ENCODE measurements at places on chromosomes 11 and 22.

DNA sequence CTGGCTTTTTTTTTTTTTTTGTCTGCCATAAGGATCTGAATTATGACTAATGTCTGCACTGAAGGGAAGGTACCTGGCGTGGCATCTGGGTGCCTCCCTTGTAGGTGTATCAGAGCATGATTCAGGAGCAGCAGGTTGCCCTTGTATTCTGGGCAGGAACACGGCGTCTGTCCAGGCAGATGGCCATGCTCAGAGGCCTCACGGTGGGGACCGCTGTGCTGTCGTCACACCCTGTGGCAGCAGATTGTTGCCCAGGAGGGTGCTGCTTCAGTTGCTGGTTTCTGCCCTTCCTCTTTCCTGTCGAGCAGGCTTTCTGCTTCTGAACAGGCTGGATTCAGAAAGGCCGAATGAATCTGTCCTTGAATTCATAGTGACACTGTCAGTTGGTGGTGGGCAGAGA is 11.0 kb downstream of the ZNRF3 start:
- DNase-seq: no peak

DNA sequence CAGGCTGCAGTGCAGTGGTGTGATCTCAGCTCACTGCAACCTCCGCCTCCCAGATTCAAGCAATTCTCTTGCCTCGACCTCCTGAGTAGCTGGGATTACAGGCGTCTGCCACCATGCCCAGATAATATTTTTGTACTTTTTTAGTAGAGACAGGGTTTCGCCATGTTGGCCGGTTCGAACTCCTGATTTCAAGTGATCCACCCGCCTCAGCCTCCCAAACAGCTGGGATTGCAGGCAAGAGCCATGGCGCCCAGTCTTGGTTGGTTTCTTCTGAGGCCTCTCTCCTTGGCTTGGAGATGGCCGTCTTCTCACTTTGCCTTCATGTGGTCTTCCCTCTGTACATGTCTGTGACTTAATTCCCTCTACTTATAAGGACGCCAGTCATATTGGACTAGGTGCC is 254.6 kb downstream of the BUD13 start:
- no peak for DNase-seq

GRCh38 chr22:50444663-50445062 is 30.2 kb downstream of the SBF1 start:
- DNase-seq: peak; percentile 72

DNA sequence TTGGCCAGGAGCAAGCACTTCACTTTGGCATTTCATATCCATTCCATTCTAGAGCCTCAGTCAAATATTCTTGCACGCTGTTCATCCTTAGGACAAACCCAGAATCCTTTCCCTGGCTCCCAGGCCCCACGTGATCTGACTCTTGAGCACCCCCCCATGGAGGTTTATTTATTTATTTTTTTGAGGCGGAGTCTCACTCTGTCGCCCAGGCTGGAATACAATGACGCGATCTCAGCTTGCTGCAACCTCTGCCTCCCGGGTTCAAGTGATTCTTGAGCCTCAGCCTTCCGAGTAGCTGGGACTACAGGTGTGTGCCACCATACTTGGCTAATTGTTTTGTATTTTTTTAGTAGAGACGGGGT is 12.7 kb upstream of the TSGA10IP start:
- no peak for DNase-seq

DNA sequence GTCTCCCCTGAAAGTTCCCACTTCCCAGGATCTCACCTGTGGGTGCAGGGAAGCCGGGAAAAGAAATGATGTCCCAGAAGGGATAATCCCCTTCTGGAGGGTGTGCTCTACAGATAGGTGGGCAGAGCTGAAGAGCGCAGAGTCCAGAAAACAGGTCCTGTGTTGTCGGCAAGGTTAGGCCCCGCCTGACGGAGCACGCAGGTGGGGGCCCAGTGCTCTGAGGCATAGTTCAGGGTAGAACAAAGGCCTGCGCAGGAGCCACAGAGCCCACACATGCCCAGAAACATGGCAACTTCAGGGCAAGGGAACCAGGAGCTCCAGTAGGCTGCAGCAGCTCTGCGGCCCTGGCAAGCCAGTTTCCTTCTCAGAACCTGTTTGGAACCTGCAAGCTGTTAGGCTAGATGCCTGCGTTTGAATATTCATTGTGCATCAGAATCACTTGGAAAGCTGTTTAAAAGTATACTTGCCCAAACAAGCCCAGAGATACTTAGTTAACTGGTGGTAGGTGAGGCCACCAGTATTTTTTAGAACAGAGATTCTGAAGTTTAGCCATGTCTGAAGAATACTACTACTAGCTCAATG is 386.6 kb downstream of the BUD13 start:
- no peak for DNase-seq

- DNase-seq: no peak
These were observed 6.8 kb downstream of the MALAT1 start for GRCh38 chr11:65505466-65506289.

- peak; percentile 2 for DNase-seq
These were observed 35.0 kb upstream of the OR9G4 start for GRCh38 chr11:56783448-56784041.

DNA sequence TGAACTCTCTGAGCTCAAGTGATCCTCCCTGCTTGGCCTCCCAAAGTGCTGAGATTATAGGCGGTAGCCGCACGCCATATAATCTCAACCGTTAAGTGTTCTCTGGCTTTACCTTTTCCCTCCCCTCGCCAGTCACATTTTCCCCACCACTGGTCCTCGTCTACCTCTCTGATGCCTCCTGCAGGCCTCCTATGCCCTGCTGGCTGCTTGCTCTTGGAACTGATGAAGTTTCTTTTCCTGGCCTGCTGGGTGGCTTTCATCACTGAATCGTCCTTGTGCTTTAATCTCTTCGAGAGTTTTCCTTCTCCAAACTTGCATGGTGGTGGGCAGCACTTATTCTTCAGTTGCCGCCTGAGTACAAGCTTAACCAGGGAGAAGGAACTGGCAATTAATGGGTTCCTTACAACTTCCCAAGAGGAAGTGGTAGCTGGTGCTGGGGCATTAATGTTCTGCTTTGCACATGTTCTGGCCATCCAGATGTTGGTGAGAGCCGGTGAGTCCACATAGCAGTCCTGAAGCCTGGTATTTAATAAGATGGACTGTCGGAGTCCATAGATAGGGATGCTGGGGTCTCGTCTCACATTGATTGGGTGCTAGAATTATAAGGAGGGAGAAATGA is 1.3 kb downstream of the C22orf31 start:
- no peak for DNase-seq

DNA sequence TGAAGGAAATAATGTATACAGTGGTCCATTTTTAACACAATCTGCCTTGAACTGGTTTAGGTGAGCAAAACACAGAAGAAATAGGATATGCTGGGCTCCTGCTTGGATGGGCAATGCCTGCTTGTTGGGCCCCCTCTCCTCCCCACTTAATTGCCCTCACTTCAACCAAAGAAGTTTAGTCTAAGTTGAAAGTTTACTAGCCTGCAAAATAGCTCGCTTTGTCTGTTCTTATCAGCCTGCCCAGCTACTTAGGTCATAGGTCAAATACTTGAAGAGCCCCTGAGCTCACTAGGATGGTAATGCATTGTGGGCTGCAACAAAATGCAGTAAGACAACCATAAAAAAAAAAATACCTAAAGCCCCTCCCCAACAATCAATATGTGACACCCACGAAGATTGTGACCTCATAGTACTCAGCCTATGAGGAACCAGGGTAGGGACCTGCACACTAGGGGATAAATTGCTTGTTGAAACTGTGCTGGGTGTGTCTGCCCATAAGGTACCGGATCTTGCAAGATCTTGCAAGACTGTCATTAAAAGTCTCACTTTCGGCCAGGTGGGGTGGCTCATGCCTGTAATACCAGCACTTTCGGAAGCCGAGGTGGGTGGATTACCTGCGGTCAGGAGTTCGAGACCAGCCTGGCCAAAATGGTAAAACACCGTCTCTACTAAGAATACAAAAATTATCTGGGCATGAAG is 10.9 kb downstream of the DRICH1 start:
- no peak for DNase-seq

- no peak for DNase-seq
These were observed 20.3 kb upstream of the MYRF start for GRCh38 chr11:61731952-61732675.

DNA sequence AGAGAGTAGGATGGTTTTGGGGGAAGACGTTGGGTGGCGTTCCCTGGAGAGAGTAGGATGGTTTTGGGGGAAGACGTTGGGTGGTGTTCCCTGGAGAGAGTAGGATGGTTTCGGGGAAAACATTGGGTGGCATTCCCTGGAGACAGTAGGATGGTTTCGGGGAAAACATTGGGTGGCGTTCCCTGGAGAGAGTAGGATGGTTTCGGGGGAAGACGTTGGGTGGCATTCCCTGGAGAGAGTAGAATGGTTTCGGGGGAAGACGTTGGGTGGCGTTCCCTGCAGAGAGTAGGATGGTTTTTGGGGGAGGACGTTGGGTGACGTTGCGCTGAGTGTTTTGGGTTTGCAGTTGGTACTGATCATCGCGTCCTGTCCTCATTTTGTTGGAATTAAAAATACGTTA is 28.2 kb downstream of the IGHMBP2 start:
- DNase-seq: no peak

GRCh38 chr22:37616201-37617083 is 7.8 kb downstream of the GGA1 start:
- DNase-seq: no peak

GRCh38 chr22:17164392-17165024 is 5.4 kb upstream of the HDHD5 start:
- DNase-seq: peak; percentile 25

DNA sequence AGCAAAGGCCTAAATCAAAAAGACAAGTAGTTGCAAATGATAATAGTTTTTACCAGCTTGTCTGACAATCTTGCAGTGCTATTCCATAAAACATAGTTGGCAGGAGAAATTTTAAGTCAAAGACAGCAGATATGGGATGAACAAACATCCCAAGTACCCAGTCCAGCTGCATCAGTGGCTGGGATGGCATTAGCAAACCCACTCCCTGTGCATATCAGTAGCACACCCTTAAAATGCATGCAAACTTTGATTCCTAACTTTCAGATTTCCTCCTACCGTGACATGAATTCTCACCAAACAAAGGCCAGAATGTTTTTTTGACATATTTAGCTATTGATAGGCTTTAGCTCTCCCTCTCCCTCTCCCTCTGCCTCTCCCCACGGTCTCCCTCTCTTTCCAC is 27.8 kb upstream of the CCDC86 start:
- no peak for DNase-seq

DNA sequence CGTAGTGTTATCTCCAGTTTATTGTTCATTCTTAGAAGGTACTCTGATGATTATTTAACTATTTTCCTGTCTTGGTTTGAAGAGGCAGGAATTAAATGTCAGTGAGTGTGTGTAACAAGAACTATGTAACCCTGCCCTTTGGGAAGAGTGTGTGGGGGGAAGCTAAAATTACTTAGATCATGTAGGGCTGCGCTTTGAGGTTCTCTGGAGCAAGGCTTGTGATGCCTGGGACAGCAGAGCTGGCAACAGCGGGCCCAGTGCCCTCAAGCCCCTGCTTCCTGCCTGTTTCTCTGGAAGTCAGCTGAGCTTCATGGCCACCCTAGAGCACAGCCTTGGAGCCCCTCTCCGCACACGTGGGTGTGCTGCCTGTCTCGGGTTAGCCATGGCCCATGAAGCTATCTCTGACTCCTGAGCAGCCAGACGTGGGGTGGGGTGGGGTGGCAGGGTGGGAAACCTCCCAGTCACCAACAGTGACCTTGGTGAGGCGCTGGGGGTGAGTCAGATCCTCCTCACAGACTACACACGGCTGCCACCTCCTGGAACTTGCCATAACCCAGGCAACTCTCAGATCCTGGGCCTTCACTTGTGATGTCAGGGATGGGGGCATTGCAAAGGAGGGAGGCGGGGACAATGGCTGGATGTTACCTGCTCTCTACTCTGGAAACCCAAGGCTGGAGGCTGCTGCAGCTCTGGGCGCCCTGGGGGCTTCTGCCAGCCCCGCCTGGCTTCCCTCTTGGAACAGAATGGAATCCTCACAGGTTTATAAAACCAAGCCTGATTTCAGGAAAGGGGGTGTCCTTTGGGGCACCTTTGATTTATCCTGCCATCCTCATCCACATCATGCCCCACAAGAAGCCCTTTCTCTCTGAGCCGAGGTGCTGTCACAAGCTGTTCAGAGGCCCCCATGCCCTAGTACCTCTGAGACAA is 88.6 kb downstream of the SNX19 start:
- peak; percentile 86 for DNase-seq

GRCh38 chr11:27757953-27758352 is 57.7 kb upstream of the BDNF start:
- peak; percentile 37 for DNase-seq

- peak; percentile 33 for DNase-seq
These were observed 16.1 kb downstream of the RRAS2 start for GRCh38 chr11:14342906-14343305.

DNA sequence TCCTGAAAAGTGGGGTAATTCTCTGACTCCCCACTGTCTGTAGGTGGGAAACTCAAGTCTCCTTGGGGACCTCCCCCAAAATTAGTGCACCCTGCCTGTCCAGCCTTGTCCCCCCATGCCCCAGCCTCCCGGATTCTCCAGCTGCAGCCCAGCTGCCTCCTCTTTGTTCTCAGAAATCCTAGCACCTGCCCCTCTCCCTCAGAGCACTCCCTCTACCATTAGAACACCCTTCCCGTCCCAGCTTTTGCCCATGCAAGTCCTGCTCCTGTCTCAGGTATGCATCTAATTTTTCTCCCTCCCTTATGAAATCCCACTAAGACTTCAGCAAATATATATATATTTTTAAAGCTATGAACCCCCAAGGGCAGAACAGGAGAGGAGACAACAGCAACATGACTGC is 37.3 kb downstream of the LRFN4 start:
- no peak for DNase-seq
